ENCODE measurements at places on chromosomes 3 and 15.

DNA sequence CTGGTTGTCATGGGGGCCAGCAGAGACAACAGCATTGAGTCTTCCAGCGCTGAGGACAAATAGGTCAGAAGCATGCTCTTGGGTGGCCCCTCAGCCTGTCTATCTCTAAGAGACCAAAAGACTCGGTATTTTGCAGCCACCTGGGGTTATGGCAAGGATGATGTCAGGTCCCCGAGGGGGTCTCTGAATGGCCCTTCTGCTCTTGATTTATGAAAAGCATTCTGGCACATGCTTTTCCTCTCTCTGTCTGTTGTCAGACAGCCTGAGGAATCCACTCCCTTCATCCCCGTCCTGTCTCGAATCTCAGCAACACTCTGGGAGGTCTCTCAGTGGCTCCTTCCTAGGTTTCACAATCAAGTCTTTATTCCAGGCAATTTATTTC lies 156.6 kb upstream of the RGMA start:
- no peak for DNase-seq

DNA sequence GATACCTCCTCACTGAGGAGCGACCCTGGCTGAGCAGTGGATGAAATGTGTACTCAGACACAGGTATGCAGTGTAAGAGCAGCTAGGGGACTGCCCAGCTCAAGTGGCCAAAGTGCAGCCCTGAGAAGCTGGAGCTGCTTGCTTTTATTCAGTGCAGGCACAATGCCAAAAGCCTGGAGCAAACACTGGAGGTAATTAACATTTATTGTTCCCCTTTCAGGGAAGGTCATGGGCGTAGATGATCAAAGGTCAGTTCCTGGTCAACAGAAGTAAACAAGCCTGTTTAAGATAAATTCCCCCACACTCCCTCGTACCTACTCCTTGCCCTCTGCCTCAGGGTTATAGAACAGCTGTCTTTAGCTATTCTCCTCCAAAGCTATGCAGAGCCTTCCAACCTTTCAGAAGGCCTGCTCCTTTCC lies 17.5 kb downstream of the PLA2G4F start:
- no peak for DNase-seq

DNA sequence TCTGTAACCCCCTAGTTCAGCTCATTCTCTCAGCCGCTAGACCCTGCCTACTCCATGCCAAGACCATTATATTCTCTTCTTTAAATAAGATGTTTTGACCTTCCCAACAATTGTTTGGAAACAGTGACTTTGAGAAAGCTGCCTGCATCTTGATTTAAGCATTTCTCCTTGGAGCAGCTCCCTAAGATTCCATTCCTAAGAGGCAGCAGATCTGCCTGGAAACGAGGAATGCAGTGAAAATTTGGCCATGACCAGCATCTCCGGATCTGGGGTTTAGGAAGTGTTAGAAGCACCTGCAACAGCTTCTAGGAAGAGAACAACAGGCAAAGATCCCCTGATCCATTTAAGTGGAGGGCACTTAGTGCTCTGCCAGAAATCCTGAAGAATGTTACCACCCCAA lies 235.7 kb downstream of the NTRK3 start:
- no peak for DNase-seq

- DNase-seq = no peak
These were observed 11.7 kb downstream of the MRPL3 start for GRCh38 chr3:131491084-131491483.

DNA sequence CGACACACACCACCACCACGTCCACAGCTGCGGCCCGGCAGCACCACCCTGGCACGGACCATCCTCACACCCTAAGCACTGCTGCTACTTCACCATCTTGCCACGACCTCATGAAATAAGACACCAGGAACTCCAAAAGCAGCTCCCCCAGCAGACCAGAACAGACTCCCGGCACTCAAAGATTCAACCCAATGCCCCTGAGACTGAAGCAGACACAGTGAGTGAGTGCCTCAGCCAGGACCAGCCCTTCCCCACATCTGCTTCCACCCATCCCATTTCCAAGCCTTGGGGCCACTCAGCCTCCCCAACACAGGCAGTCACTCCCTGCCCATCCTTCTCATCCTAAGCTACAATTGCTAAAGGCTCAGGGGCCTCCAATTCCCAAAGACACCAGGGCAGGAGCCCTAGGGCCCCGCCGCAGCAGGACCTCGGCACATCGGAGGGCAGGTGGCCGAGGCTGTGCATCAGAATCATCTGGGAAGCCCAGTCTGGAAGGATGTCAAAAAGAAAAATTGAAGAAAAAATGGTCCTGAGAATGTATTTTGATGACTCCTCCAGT lies 18.4 kb upstream of the OCA2 start:
- DNase-seq = no peak

GRCh38 chr15:59344311-59344710 lies 28.4 kb downstream of the MYO1E start:
- no peak for DNase-seq

- no peak for DNase-seq
These were observed 10.4 kb downstream of the TMEM41A start for GRCh38 chr3:185488465-185488864.

DNA sequence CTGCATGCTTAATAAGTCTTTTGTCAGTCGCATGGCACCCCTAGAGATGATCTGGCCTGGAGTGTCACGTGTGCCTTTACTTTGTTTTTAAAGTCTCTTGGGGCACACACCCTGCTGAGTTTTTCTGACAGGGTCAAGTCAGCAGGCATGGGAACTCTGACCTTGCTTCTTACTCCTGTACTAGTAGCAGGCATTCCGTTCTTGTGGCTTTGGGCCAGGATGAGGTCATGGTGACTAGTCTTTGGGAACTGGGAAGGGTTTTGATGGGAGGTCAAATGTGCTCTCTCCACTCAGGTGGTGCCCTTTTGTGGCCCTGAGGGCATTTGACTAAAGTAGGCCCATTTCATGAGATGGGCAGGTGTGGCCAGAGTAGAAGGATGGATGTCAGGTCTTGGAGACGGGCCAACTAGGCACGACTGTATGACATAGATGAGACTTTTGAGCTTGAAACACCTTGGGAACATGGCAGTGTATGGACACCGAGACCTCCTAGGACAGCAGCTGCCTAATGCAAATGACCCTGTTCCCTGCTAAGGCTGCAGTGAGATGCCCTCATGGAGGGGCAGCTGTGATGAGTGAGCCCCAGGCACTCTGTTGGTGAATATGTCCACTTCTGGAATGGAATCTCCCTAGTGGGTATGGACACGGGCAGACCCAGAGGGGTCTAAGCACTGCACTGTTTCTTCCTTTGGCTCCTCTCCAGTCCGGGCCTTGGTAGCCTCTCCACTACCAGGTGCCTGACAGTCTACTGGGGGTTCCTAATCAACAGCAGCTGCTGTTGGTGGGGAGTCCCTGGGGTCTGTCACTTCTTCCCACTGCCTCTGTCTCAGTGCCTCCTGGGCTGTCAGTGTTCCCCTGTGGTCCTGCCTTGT lies 16.4 kb downstream of the SRPRB start:
- DNase-seq = no peak
